ENCODE measurements at places on chromosomes 2 and 18.

- no peak for DNase-seq
These were observed 40.3 kb downstream of the KCNS3 start for GRCh38 chr2:17918789-17919188.

DNA sequence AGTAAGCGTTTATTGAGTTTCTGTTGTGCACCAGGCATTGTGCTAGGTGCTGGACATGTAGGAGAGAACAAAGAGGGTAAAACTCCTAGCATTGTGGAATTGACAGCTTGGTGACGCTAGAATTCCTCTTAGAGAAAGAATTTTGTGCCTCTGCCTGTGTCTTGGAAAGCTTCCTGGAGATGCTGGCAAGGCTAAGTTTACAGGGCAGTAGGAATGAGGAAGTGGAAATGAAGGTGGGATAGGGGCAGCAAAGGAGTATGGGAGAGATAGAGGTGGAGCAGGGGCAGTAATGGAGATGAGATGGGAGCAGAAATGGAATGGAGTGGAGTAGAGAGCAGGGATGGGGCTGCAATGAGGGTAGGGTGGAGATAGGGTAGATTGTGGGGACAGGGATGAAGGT is 29.8 kb downstream of the GPR39 start:
- DNase-seq = no peak

DNA sequence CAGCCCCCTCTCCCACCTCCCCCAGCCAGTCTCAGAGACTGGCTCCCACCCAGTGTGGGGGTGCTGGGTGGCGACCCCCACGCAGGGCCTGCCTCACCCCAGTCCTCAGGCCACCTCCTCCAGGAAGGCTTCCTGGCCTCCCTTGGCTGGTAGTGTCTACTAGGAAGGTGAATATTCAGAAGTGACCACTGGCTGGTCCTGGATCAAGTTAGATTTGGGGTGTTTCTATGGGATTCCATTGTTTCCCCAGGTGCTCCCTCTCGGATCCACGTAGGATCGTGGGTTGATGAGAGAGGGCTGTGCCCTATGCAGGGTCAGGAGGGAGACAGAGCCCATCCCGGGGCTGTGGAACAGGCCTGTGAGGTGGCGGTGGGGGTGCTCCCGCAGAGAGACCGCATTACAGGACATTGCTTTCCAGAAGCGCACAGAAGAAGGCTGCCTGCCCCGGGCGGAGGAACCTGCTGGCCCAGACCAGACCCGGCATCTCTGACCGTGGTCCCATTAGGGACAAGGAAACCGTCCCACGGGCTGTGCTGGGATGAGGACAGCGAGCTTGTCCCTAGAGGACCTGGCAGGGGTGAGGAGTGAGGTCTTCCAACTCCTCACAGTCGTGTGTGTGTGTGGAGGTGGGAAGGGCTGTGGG is 3.3 kb downstream of the PDCD1 start:
- DNase-seq = no peak

DNA sequence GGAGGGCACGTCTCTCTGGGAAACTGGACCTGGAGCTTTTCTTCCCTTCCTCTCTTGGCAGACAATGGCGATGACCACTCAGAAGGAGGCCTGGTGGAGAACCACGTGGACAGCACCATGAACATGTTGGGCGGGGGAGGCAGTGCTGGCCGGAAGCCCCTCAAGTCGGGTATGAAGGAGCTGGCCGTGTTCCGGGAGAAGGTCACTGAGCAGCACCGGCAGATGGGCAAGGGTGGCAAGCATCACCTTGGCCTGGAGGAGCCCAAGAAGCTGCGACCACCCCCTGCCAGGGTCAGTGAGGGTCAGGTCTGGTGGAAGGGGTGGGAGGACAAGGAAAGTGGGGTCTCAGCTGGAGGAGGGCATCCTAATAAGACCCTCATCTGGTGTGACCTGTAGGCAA is 27.3 kb downstream of the IGFBP2 start:
- no peak for DNase-seq

DNA sequence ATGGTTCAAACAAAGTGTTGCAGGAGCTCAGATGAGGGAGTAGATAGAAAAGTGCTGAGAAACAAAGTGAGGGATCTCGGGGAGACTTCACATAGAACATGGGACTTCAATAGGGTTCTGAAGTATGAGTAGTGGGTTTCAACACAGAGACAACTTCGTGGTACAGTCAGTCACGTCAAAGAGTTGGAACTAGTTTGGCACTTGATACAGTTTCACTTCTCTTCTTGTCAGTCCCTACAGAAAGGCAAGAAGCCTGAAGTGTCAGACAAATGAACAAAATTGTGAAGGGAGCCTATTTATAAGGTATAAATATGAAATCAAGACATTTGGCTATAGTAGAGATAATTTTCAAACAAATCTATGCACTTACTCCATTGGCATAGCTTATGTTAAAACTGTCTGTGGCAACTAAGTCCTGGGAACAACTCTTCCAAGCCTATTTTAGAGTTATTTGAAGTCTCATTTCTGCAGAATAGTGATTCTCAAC is 338.0 kb downstream of the TDRD15 start:
- DNase-seq = no peak

- no peak for DNase-seq
These were observed 68.0 kb downstream of the BOLA3 start for GRCh38 chr2:74079522-74080341.

DNA sequence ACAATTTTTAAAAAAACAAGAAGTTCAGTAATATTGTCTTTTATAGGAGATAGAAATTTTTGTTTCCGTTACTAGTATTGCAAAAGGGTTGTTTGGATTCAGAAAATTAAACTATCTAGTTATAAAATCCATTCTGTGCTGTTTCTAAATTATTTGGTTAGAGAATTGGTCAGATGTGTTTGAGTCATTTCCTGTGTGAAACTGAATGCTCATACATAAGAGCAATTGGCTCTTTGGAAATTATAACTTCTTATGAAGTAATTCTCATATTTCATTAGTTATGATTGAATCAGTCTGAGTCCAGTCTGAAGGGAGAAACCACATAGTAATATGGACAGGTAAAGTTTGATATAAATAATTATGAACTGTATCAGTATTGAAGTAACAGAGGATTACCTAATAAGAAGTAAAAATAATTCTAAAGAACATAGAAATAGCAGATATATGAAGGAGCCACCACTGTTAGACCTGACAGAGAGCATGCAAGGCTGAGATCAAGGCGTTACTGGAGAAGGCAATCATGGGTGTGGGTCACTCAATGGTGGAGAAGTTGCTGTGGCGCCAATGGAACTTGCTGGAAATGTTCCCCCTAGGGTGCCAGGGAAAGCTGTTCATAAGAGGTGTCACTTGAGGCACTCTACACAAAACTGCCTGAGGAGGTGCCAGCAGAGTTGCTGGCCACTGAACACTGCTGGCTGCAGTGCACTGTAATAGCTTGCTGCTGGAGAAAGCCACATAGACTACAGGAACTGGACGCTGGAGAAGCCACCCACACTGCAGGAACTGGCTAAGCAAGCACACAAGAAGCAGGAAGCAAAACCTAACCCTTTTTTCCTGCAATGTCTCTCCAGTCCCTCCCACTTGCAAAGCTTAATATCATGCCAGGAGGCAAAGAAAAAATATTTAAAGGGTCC is 18.0 kb upstream of the FAP start:
- DNase-seq = peak; percentile 1

GRCh38 chr2:133652398-133652797 is 84.1 kb upstream of the NCKAP5 start:
- no peak for DNase-seq

DNA sequence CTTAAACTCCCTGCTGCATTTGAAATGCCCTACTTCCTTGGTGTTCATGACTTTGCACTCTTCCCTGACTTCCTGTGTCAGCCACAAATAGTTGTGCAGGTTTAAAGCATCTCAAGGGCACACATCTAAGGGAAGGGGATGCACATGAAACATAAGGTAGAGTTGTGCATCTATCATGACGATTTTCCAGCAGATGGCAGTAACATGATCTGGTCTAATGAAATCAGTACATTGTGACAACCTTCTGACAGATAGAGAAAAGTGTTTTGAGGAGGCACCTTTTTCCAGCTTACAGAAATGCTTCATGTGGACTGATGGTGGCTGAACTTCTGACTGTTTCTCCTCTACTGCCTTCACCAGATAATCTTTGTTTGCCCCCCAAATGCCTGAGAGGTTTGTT is 238.9 kb downstream of the XIRP2 start:
- DNase-seq = no peak

GRCh38 chr2:175842996-175843395 is 159.1 kb downstream of the LNPK start:
- DNase-seq = no peak

DNA sequence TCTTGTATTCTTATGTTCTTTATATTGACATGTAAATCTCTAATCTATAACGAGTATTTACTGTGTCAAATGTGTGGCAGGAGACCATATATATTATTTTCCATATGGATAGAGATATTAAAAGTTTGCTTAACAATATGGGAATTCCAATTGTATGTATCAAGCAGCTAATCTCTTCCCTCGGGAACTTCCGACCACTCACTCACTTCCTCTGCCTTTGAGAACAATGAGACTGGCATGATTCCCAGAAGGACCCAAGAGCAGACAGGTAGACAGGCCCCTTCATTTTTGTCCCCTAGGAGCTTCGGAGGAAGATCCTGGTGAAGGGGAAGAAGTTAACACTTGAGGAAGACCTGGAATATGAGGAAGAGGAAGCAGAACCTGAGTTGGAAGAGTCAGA is 24.1 kb downstream of the PLCD4 start:
- DNase-seq = no peak

- no peak for DNase-seq
These were observed 191.5 kb upstream of the SALL3 start for GRCh38 chr18:78788161-78788560.

- DNase-seq = no peak
These were observed 667 bp downstream of the GFPT1 start for GRCh38 chr2:69386360-69386759.

DNA sequence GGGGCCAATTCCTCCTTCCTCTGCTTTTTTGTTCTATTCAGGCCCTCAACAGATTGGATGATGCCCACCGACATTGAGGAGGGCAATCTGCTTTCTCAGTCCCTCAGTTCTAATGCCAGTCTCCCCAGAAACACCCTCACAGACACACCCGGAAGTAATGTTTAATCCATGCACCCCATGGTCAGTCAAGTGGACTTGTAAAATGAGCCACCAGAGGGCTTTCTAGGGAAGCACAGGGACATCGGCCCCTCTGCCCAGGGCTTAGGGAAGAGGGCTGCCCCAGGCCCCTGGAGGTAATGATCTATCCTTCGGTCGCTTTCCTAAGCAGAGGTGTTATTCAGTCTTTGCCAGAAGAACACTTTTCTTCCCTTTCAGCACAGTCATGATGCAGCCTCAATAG is 107.4 kb downstream of the PDCL3 start:
- no peak for DNase-seq

DNA sequence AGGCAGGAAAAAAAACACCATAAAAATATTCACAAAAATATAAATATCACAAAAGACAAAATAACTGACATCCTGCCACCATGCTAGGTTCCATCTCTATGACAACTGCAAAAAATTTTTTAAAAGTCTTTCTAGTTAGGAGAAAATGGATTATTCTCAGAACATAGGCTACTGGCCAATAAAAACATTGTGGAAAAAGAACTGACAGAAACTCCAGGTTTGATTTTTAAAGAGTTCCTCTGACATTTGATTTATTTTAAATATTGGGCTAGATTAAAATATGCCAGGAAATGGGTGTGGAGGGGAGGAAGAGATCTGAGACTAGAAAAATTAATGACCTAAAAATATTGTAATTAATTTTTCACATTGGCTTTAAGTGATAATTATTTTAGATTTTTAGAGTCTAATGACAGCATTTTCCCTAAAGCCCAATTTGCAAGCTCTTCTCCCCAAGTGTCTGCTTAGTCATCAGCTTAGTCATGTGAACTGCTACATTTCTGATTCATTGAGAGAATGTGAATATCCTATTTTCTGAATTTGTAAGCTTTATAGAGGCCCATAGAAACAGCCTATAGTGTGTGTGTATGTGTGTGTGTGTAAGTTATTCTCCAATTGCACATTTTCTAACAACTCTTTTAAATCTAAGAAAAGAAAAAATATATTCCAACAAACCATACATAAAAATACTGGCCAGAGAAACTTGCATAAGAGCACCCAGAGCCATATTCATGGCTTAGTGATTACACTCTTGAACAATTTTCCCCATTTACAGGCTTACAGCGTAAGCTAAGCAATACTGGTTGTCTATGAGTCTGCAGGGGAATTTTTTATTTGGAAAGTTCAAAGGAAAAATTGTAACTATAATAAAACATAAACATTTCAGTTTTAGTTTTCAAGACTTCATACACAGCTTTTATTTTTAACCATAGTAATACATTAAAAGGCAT is 48.4 kb downstream of the TMEFF2 start:
- no peak for DNase-seq

DNA sequence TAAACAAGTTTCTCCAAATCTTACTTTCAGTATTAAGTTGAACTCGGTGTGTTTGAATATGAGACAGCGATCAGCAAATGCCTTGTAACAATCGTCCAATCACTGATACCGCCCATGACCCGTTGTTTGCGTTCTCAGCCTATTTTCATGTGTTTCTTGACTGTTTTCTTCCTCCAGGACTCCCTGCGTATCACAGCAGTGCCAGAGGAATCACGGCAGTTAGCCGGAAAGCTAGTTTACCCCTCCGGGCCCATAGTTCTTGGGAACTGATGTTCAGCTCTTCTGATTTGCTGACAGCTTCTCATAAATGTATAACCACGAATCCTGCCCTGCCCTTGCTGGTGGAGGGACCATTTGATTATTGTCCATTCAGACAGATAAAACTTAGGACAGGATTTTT is 42.2 kb upstream of the TPO start:
- DNase-seq = no peak

- no peak for DNase-seq
These were observed 986.0 kb downstream of the DSC3 start for GRCh38 chr18:30056528-30056927.

DNA sequence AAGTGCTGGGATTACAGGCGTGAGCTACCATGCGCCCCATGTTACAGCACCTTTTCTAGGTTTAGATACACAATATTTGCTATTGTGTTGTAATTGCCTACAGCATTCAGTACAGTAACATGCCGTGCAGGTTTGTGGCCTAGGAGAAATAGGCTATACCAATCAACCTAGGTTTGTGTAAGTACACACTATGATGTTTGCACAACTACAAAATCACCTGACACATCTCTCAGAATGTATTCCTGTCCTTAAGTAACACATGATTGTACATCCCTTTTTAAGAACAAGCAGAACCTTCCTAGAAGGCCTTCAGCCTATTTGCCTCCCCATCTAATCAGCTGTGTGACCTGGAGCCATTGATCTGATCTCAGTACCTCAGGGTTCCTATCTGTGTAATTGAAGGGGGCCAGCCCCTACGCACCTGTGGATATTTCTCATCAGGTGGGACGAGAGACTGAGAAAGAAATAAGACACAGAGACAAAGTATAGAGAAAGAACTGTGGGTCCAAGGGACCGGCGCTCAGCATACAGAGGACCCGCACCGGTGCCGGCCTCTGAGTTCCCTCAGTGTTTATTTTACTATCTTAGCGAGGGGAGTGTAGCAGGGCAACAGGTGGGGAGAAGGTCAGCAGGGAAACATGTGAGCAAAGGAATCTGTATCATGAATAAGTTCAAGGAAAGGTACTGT is 18.7 kb upstream of the TMBIM1 start:
- no peak for DNase-seq

DNA sequence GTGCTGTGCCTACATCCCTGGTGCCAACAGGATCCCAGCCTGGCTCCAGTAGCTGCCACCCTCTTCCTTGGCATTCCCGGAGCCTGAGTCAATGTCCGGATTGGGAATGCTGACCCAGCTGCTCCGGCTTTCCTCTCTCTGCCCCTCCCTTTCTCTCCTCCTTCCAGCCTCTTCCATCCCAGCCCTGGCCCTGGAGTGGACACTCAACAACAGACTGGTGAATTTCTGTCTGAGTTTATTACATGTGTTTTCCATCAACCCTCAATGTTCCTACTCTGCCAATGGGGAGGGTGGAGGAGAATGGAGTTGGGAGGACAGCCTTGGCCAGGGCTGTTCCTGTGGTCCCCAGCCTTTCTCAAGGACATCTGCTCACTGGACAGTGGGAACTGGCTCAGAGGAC is 917 bp upstream of the PRKAG3 start:
- no peak for DNase-seq
